Fibroblast of skin of abdomen (primary cell): ENCODE measurements at places on chromosomes 2 and 18.

- DNase-seq: no peak
Observed at GRCh38 chr2:145748927-145749326, 1229.0 kb upstream of the ZEB2 start.

GRCh38 chr18:45745817-45746461 is 22.0 kb downstream of the SLC14A1 start:
- DNase-seq: no peak

DNA sequence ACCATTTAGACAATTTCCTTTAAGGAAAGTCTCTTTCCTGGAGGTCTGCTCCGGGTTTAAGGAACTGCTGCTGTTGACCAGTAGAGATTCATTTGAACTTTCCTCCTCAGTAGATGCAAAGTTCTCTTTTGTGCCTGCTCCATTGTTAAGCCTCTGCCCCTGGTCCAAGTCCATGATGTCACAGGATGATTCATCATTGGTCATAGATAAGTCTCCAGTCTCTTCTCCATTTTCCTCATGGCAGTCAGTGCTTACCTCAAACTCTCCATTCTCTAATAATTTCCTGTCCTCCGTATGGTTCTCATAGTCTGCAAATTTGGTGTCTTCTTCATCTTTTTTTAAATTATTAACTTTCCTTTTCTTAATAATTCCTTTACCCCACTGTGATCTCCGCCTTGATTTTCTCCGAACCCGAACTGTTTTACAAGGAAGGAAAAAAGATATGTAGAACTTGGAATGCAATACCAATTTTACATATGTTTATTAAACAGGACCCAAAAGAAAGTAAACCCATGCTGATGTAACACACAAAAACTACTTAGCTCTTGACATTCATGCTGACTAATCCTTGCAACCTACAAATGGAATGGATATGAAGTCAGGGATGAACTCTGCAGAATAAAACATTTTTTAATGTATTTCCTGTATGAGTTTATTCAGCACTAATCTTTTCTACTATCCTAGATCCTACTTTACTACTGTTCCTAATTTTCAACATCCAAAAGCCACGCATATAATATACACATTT is 169.1 kb downstream of the ATAD2B start:
- DNase-seq: peak; percentile 78

- peak; percentile 13 for DNase-seq
Observed at GRCh38 chr18:67117804-67118203, 398.7 kb downstream of the DSEL start.

DNA sequence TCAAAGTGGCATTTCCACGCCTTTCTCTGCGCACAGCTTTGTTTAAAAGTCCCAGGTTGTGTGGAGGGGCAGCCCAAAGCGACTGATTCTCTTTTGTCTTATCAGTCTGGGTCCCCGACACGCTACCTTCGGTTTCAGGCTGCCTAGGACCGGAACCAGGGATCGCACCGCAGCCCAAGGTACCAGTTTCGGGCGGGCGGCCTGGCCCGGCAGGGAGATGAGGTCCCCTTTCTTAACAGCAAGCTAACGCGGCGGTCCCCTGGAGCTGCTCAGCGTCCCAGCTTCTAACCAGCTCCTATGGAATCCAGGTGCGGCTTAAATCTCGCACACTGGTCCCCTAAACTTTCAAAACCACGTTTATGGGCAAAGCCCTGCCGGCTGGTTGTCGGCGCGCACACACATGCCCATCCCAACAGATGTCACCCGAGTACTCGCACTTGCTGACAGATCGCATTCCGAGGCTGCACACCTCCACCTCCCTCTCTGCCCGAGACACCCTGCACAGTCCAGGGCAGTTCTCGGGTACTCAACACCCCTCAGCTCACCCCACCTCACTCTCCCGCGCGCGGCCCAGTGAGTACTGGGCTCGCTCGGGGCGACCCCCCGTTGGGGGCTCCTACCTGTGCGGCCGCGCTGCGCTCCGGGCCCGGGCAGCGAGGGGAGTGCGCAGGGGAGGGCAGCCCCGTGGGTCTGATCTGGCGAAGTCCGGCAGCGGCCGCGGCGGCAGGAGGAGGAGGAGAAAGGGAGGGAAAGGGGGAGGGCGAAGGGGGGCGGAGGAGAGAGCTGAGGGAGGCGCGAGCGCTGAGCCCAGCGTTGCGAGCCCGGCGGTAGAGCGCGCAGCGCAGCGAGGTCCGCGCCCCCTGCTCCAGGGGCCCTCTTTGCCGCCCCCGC is at the start of gene EFEMP1:
Gene EFEMP1, minus strand, starts transcription at position 692 of the 891 bp plus-strand sequence. CDS start 1,342 bp downstream, outside the sequence.
- peak; percentile 56 for DNase-seq

DNA sequence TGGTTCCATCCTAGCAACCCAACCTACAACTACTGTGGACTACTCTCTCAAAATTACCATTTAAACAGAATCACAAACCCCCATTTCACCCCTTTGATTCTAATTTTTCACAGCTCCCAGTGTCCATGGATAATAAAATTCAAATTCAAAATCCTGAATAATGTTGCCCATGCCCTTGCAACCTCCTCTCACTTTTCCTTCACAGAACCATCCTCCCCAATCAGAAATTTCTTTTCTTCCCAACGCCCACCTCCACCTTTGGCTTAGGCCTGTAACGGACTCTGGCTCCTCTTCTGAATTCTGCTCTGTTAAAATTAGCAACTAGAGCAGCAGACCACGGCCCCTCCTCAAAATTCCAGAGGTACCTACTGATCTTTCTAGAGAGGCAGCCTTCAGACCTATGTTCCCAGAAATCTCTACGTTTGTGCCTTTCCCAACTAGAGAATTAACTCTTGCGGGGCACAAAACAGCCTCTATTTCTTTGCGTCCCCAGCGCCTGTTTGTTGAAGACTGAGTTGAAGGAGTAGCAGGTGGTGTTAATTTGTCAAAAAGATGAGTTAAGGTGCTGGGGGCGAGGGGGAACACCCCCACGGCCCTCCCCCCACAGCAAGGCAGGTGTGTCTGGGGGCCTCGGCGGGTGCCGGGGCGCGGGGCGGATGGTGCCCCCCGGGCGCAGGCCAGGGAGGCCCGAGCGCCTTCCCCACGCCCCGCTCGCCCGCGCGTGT is 428 bp upstream of the MAP3K20 start:
- no peak for DNase-seq

DNA sequence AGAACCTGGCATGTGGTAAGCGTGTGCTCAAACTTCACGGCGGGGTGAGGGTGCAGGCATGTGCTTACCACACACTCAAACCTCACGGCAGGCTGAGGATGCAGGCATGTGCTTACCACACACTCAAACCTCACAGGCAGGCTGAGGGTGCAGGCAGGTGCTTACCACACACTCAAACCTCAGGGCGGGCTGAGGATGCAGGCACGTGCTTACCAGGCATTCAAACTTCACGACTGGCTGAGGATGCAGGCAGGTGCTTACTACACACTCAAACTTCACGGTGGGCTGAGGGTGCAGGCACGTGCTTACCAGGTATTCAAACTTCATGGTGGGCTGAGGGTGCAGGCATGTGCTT is 105.0 kb upstream of the ALKAL2 start:
- no peak for DNase-seq

- no peak for DNase-seq
Observed at GRCh38 chr2:49255409-49255971, 101.2 kb upstream of the FSHR start.

DNA sequence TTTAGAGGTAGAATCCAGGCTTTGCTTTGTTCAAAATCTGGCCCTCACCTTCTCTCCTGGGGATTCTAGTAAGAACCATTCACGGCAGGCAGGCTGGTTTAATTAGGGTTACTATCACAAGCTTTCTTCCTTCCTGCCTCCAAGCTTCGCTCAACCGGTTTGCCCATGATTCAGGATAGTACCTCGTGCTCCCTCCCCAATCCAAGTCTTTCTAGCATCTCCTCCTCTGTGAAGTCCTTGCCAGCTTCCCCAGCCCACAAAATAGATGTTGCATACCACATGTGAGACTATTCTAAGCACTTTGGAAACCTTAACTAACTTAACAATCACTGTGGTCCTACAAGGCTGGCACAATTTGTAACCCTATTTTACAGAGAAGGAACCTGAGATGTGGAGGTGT is 135.1 kb downstream of the SOCS6 start:
- peak; percentile 53 for DNase-seq

GRCh38 chr2:61626827-61627226 is 88.7 kb upstream of the XPO1 start:
- no peak for DNase-seq

GRCh38 chr2:224835405-224835804 is 119.2 kb upstream of the CCDC195 start:
- no peak for DNase-seq

DNA sequence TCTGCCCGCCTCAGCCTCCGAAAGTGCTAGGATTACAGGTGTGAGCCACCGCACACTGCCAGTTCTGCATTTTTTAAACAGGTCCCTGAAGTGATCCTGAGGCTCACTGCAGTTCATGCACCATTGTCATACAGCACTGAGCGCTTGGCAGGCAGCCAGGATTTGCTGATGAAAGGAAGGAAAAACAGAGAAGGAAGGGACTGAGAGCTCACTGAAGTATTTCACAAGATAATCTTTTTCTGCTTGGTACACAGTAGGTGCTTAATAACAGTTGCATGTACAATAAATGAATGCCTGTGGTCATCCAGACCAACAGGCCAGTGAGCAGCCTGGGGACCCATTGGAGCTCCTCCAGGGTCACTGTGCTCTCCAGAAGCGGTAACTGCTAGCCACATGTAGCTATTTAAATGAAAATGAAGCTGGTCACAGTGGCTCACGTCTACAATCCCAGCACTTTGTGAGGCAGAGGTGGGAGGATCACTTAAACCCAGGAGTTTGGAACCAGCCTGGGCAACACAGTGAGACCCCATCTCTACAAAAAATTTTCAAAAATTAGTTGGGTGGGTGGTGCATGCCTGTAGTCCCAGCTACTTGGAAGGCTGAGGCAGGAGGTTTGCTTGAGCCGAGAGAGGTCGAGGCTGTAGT is 33.1 kb upstream of the SMAD7 start:
- no peak for DNase-seq

- DNase-seq: no peak
Observed at GRCh38 chr2:185144159-185144919, 546.0 kb downstream of the ZNF804A start.

- DNase-seq: no peak
Observed at GRCh38 chr2:46737577-46737976, 178.0 kb downstream of the MCFD2 start.

DNA sequence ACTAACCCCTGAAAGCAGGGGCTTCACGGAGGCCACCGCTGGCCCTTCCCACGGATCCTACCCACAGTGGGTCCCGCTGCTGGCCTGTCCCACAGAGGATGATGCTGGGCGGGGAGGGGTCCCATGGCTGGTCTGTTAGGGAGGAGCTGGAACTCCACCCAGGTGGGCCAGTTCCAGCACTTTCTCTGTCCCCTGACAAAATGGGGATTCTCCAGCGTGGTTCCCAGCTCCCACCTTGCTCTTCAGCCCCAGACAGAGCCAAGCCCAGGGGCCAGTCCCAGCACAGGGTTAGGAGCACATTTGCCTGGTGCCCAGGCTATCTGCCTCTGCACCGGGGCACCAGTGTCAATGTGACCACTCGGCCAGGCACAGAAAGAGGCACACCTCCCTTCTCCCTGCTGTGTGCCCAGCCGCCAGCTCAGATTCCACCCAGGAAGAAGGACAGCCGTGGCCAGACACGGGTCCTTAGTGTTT is 50.0 kb downstream of the ANKMY1 start:
- no peak for DNase-seq

DNA sequence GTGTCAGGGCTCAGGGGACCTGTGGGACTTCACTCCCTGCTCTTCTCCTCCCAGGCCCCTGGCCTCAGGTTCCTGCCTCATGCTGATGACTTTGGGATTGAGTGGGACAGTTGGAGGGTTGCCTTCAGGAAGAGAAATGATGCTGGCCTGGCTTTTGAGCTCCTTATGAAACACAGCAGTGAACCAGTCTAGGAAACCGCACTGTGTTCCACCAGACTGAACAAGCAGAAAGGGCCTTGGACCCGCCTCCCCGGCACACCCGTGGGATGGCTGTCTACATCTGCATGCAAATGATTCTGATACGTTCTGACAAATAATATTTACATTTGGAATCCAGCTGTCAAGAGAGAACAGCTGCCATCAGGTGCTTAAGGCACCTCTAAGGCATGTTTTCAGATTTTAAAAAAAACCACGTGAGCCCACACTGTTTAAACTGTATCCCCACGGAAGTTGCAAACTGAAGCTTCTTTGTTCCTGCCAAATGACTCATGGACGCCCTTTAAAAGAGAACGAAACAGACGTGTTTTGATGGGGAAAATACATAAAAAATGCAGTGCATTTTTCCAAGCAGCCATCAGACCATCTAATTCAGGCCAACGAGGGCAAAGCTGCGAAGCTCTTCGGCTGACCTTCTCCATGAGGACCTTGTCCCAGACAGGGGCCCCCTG is 27.6 kb upstream of the ASAP2 start:
- peak; percentile 65 for DNase-seq

- no peak for DNase-seq
Observed at GRCh38 chr2:182973441-182974352, 64.6 kb downstream of the NCKAP1 start.

GRCh38 chr2:138601458-138602165 is 100.0 kb downstream of the SPOPL start:
- DNase-seq: peak; percentile 9

GRCh38 chr2:192749611-192750200 is 555.0 kb upstream of the TMEFF2 start:
- no peak for DNase-seq

- no peak for DNase-seq
Observed at GRCh38 chr18:79472946-79473345, 77.2 kb downstream of the NFATC1 start.

- peak; percentile 58 for DNase-seq
Observed at GRCh38 chr2:10911291-10912075, at the start of gene KCNF1. Gene KCNF1 (plus strand): TSS chr2:10911934. CDS start chr2:10912427, 493 bp downstream.

DNA sequence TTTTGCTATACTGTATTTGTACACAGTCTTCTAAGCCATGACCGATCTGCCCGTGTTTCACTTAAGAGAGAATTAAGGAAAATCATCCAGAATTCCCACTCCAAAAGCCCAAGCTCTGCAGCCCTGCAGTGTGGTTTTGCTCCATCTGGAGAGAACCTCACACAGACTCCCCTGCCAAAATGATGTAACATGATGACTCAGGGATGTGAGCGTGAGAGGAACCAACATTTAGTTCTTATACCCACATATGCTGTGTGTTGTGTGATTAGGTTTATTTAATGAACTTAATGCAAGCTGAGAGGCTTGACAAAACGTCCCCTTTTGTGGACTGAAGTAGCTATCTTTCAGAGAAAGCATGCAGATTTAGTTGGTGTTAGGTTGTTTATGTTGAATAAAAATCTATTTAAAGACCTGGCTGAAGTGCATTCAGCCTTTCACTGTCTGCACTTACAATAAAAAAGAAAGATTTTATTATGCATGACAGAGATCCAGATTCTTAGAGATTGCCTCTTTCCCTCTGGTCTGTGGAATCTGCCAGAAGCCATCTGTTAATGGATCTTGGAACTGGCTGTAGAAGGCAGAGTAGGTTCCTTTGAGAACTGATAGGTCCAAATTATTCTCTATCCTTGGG is 6.3 kb downstream of the RAB12 start:
- peak; percentile 96 for DNase-seq
